ENCODE measurements at places on chromosomes 16 and 17. TPM values are rescaled to one million over a fixed set of nuclear protein-coding genes. Genes with fewer than 3 reads are reported as not detected.

GRCh38 chr16:89556750-89557689 is 3.5 kb upstream of the RPL13 start:
- H3K27me3 ChIP-seq, result no peaks in the 10 kb centered on the region
- H3K36me3 ChIP-seq, result peaks cover 19% of the 10 kb centered on the region
- peaks cover 12% of the 10 kb centered on the region for H3K4me1 ChIP-seq
- DNase-seq, result peak; percentile 85
- H3K27ac ChIP-seq, result peak overlapping the region; percentile 86

DNA sequence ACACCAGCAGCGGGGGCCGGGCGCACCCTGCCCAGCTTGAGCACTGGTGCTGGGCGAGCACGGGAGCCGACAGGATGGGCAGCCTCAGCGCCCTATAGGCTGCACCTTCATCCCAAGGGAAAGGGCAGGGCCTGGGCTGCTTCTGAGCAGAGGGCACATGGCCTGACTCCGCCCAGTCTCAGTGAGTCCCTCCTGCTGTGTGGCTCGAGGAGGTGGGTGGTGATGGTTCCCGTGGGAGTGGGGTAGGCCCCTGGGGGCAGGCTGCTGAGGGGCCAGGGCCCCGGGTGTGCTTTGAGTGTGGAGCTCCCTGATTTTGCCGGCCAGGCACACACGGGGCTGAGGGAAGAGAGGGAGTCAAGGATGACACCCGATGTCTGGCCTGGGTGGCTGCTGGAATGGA is 37.9 kb downstream of the TSC2 start:
- H3K4me1 ChIP-seq, result no peaks in the 10 kb centered on the region
- H3K36me3 ChIP-seq, result no peaks in the 10 kb centered on the region
- H3K4me3 ChIP-seq, result no peak overlapping the region
- DNase-seq, result no peak
- no peaks in the 10 kb centered on the region for H3K27me3 ChIP-seq

DNA sequence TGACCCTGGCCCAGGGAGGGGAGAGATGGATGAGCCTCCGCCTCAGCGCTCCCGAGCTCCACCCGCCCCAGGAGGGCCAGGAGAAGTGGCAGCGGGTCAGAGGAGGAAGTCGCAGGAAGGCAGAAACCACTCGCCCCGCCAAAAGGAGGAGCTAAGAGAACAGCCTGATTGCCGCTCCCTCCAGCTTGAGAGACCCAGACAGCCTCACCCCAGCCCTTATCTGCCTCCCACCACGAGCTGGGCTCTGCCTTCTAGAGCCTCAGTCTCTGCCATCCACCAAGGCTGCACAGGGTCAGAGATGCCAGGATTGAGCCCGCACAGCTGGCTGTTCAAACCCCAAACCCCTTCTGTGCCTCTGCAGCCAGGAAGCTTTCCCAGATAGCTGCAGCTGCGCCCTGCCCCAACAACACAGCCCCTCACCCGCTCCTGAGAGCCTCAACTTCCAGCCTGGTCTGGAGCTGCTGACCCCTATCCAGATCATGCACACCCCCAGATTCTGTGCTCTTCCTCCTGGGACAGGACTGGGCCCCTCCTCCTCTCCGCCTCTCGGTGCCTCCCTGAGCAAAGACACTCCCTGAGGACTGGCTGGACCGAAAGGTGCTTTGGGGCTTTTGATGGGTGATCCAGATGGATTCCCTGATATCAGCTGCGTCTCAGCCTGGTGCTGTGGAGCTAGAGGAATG is 1.0 kb upstream of the ATP2A3 start:
- peak overlapping the region; percentile 50 for H3K27ac ChIP-seq
- peak overlapping the region; percentile 79 for H3K4me3 ChIP-seq
- no peaks in the 10 kb centered on the region for H3K36me3 ChIP-seq

DNA sequence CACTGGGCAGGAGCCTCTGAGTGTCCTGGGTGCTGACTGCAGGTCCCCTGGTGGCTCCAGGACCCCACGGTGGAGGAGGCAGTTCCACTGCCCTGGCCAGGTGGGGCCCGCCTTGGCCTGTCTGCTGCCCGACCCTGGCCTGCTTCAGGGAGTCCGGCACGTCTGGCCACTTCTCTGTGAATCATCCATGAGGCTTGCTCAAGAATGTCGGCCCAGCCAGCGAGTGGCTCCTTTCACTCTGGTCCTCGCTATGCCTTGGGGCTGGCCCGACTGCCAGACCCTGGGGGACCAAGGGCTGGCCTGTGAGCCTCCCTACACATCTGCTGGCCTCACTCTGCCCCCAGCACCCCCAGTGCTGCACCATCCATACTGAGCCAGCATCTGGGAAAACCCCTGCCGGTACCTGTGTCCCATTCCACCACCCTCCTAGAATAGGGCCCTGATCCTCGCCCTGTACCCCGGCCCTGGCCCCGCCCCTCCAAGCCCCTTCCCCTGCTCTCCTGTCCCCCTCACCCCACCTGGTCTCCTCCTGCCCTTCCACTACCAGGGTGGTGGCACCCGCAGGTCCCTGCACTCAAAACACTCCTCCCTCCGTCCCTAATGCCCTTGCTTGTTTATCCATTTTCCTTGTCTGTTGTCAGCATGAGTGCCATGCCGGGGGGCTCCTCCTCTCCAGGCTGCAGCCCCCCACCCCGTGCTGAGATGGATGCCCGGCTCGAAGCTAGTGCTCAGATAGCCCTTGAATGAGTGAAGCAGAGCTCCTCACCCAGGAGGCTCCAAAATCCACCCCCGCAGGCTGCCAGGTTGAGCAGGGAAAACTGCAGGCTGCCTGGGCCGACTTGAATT is 35.5 kb downstream of the ADCY7 start:
- no peak overlapping the region for H3K4me3 ChIP-seq
- no peaks in the 10 kb centered on the region for H3K36me3 ChIP-seq
- peaks cover 6% of the 10 kb centered on the region for H3K4me1 ChIP-seq
- DNase-seq, result peak; percentile 53

GRCh38 chr16:8847145-8847544 is 21.7 kb downstream of the CARHSP1 start:
- H3K4me3 ChIP-seq, result no peak overlapping the region
- no peak for DNase-seq

DNA sequence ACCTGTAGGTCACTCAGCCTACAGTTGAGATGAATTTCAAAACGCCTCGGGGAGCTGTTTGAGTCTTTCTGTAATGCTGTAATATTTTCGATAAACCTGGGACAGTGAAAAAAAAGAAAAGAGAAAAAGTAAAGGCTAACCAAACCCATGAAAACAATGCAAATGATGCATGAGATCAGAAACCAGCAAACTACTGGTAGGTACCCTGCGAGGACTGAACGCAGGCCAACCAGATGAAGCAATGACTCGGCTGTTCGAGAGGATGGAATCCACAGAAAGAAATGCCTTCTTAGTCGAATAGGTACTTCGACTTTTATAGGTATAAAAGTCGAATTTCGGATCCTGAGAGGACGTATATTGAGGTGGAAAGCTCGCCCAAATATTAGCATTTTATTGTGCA is 509 bp upstream of the ATAD5 start:
- H3K27me3 ChIP-seq, result no peaks in the 10 kb centered on the region
- peaks cover 4% of the 10 kb centered on the region for H3K36me3 ChIP-seq
- no peak for DNase-seq
- H3K4me3 ChIP-seq, result peak overlapping the region; percentile 99
- H3K4me1 ChIP-seq, result peaks cover 26% of the 10 kb centered on the region

The FOXL1 gene
- total RNA-seq, result 1.5 TPM

The SNRNP25 gene
- 38.5 TPM for total RNA-seq

DNA sequence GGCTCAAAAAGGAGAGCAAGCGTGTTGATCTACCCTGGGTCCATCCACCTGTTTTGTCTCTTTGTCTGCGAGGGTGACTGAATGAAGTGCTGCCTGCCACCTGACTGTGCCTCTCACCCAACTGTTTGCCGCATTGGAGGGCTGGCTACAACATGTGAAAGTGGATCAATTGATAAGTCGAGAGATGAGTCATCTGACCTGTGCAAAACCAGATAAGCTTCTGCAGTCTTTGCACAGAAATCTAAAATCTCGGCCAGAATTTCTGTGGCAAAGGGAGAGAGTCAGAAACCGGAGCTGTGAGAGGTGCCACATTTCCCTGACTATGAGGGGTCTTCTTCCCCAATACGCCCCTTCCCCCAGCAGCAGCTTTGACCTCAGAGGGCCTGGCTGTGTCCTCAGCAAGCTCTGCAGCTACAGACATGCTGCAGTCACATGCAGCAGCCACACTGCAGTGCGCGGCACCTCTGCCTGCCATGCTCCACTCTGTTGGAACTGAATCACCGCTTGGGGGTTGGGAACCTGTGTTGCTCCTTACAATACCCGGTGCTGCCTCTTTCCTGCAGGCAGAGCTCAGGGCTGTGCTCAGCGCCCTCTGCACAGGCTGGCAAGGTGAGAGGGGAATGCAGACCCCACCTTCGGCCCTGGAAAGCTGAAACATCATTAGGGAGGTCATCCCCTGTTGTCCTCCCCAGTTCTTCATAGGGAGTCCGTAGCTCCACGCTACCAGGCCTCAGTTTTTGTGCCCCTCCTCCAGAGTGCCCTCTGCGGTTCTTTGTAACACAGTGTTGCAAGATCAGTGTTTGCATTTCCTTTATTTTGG is 16.2 kb upstream of the HAS3 start:
- H3K27me3 ChIP-seq, result peaks cover 2% of the 10 kb centered on the region
- peak overlapping the region; percentile 22 for H3K27ac ChIP-seq
- peaks cover 3% of the 10 kb centered on the region for H3K36me3 ChIP-seq
- peaks cover 13% of the 10 kb centered on the region for H3K4me1 ChIP-seq
- H3K4me3 ChIP-seq, result peak overlapping the region; percentile 7

GRCh38 chr17:77382966-77383612 is 242.3 kb downstream of the SEC14L1 start:
- H3K4me1 ChIP-seq, result peaks cover 55% of the 10 kb centered on the region
- H3K27me3 ChIP-seq, result no peaks in the 10 kb centered on the region
- H3K4me3 ChIP-seq, result peak overlapping the region; percentile 69
- peak overlapping the region; percentile 63 for H3K27ac ChIP-seq
- no peak for DNase-seq

The CACNG3 gene
- total RNA-seq, result not detected

DNA sequence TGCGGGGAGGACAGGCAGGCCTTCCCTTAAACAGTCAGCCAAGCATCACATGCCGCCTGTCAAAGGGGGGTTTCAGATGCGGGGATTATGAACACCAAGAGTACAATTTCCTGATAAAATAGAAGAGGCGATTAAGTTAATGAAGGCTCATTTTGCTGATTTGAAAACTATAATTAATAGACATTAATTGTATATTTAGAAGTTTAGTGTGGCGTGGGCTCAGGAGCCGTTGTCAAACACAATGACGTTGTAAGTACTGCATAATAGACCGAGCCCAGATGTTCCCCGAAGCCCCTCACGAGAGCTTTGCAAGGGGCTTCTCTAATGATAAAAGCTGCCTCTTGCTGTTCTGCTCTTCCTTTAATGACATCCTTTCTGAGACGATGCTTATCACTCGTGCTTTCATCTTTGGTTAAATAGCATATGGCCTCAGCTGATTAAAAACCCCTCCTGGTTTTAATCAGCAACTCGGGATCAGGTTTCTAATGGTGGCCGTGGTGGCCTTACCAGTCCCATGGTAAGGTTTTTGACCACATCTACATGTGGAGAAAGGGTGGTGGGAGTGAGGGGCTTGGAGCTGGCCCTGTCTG is 28.2 kb downstream of the SNX20 start:
- H3K27me3 ChIP-seq, result peaks cover 4% of the 10 kb centered on the region
- DNase-seq, result no peak
- H3K36me3 ChIP-seq, result peaks cover 16% of the 10 kb centered on the region

- no peak overlapping the region for H3K27ac ChIP-seq
- DNase-seq, result no peak
- no peaks in the 10 kb centered on the region for H3K36me3 ChIP-seq
- H3K4me3 ChIP-seq, result no peak overlapping the region
- H3K27me3 ChIP-seq, result no peaks in the 10 kb centered on the region
- H3K4me1 ChIP-seq, result peaks cover 10% of the 10 kb centered on the region
These were observed 9.5 kb downstream of the NATD1 start for GRCh38 chr17:21243516-21244303.

The ADAD2 gene
- not detected for total RNA-seq

DNA sequence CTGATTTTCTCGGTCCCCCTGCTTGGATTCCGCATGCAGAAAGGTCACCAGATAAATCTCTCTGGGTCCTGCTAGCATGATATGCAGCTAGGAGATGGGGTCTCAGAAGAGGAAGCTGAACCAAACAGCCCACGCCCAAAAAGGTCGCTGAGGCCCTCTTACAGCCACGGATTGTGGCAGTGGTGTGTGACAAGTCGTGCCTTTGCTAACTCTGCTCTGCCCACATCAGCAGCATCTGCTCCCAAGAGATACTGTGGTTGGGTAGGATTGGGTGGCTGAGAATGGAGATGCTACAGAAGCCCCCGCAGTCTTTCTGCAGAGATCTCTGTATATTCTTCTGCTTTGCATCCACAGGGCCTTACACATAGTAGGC is 15.2 kb upstream of the SKAP1 start:
- peaks cover 14% of the 10 kb centered on the region for H3K4me1 ChIP-seq
- no peaks in the 10 kb centered on the region for H3K36me3 ChIP-seq

GRCh38 chr16:1300664-1301476 is 8.6 kb upstream of the UBE2I start:
- H3K4me3 ChIP-seq, result no peak overlapping the region
- H3K4me1 ChIP-seq, result peaks cover 10% of the 10 kb centered on the region
- H3K27me3 ChIP-seq, result peaks cover 24% of the 10 kb centered on the region
- H3K27ac ChIP-seq, result no peak overlapping the region

DNA sequence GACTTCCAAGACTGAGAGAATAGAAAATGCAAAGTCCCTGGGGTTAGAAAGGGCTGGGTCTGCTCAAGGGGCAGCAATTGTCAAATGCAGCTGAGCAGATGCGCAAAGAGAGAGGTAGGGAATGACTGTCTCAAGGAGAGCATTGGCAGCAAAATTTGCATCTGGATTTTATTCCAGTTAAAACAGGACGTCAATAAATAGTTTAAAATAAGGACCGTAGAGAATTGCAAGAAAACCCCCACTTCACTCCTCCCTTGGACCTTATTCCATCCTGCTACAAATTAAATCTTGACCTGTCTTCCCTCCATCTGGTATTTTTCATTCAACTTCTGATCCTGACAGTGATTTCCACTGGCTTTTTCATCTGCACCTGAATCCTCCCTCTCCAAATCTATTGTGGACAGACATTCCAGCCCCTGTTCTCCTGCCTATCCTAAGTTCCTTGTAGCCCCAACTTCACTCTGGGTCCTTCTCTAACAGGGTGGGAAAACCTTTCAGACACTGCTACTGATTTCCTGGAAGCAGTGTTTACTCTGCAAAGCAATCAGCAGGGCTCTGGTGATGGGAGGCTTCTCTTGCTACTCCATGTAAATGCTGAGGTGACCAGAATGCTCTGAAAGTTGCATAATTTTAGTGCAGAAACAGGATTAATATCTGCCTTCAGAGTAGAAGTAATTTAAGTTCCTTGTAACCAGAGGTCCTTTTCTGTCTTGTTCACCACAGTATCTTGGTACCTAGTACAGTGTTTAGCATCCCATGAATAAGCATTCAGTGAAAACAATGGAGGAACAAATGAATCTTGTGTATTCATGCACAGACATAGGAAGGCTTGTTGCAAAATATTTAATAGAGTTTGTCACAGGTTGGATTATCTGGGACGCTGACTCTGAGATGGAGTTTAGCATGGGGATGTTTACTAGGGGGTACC is 79.2 kb downstream of the CDH11 start:
- DNase-seq, result no peak
- H3K36me3 ChIP-seq, result peaks cover 34% of the 10 kb centered on the region
- H3K27ac ChIP-seq, result no peak overlapping the region

The RAB26 gene
- total RNA-seq, result 9.9 TPM
